Neural progenitor cell (in vitro differentiated cells): ENCODE measurements at places on chromosomes 3 and 15.

GRCh38 chr3:183826448-183827250 lies 1.3 kb upstream of the MAP6D1 start:
- no peak for DNase-seq

DNA sequence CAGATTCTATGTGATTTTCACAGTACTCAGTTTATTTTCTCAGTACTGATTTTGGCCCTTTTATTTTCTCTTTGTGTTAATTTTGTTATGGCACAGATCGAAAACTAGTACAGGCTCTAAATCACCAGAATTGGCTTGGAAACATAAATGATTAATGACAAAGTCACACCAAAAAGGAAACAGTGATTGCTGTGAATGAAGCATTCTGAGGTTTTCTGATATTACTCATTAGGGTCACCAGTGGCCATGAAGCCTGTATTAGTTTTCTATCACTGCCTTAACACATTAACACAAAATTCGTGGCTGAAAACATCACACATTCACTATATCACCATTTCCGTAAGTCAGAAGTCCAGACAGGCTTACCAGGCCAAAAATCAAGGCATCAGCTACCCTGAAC lies 343.0 kb upstream of the THRB start:
- no peak for DNase-seq

- DNase-seq = no peak
These were observed 1.6 kb upstream of the ITGB5 start for GRCh38 chr3:124888482-124889441.

DNA sequence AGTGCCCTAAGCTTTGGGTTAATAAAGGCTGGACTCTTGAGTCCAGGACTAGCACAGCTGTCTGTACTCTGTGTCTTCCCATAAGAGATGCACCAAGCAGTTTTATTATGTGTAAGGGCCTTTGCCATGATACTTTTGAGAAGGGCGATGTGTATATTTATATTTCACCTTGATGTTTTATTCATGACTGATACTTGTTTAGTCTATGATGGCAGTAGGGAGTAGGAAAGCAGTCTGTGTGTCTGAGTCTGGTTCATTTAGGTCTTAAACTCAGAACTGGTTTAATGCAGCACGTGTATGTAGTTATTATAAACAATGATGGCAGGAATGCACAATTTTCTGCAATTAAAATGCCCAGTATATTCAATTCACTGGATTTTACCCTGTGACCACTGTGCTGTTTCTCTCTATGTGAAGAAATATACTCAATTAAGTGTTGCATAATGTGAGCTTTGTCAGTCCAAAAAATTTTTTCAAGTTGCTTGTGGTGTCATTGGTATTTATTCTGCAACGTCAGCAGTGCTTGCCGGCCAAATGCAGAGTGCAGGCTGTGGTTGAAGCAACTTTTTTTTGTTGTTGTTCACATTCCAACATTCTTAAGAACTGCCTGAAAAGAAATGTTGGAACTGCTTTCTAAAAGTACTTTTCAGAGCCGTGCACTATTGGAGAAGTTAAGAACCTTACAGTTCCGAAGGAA lies 423.7 kb upstream of the SEMA6D start:
- peak; percentile 40 for DNase-seq

DNA sequence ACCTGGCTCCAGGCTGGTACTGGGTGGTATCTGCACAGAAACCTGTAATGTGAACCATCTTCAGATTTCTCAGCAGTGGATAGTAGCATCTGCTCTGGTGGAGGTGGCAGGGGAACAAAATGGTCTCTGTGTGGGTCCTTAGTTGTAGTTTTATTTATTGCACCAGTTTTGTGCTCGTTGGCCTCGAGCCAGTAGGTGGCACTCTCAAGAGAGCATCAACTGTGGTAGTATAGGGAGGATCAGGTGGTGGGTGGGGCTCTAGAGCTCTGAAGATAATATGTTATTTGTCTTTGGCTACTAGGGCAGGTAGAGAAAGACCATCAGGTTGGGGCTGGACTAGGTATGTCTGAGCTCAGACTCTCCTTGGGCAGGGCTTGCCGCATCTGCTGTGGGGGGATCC lies 254.0 kb upstream of the GPR149 start:
- peak; percentile 23 for DNase-seq

GRCh38 chr15:56552659-56553058 lies 87.7 kb upstream of the MNS1 start:
- DNase-seq = no peak
